ENCODE measurements at places on chromosomes 13 and 19.

DNA sequence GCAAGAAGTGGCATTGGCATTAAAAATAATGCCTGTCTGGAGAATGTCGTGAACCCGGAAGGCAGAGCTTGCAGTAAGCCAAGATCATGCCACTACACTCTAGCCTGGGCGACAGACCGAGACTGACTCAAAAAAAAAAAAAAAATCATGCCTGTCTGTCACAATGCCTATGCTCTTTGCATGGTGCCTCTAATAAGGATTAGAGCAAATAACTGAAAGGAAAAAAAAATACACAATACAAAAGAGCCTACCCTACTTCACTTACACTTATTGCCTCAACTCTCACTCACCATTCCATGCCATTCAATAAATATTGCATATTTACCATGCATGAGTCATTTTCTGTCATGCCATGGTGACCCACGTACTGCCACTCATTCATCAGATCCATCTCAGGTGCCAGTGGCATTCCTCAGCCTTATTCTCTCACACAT, 49.1 kb downstream of the TBC1D4 start:
- DNase-seq, result no peak

- no peak for DNase-seq
Measured at GRCh38 chr13:69458013-69458412, 649.6 kb upstream of the ATXN8OS start.

DNA sequence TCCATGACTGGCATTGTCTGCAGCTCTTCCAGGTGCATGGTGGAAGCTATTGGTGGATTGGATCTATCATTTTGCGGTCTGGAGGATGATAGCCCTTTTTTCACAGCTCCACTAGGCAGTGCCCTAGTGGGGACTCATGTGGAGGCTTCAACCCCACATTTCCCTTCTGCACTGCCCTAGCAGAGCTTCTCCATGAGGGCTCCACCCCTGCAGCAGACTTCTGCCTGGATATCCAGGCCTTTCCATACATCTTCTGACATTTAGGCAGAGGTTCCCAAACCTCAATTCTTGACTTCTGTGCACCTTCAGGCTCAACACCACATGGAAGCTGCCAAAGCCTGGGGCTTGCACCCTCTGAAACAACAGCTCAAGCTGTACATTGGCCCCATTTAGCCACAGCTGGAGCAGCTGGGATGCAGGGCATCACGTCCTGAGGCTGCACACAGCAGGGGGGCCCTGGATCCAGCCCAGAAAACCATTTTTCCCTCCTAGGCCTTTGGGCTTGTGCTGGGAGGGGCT, 800.2 kb upstream of the MIR17HG start:
- DNase-seq, result no peak

DNA sequence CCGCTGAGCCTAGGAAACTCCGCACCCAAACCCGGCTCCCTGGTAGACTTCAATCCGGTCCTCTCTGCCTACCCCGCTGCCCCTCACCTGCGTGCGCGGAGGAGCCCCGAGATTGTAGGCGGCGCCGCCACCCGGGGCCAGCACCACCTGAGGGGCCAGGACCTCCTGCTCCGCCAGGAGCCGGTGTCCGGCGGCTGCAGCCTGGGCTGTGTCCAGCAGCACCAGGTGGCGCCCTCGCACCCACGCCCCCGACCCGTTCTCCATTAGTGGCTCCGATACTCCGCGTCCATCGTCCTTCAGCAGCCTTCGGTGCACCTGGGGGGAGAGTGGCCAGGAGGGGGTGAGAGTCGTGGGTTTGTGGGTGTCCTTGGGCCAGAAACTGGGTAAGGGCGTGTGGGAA, 18.5 kb downstream of the MAN2B1 start:
- DNase-seq, result no peak

DNA sequence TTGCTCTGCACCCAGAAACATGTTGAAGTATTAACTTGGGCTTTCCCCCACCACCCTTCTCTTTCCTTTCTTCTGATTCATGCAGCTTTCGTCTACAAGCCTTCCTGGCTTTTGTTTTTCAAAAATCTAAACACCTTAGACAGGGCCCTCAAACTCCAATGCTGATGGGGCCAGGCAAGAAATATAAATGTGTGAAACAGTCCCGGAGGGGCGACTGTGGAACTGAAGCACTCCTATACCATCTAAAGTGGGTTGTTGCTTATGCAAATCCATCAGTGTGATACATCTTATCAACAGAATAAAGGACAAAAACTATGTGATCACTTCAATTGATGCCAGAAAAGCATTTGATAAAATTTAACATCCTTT, 6.1 kb downstream of the FCGBP start:
- DNase-seq, result no peak

GRCh38 chr19:49437231-49437630, 4.1 kb downstream of the SLC17A7 start:
- no peak for DNase-seq

DNA sequence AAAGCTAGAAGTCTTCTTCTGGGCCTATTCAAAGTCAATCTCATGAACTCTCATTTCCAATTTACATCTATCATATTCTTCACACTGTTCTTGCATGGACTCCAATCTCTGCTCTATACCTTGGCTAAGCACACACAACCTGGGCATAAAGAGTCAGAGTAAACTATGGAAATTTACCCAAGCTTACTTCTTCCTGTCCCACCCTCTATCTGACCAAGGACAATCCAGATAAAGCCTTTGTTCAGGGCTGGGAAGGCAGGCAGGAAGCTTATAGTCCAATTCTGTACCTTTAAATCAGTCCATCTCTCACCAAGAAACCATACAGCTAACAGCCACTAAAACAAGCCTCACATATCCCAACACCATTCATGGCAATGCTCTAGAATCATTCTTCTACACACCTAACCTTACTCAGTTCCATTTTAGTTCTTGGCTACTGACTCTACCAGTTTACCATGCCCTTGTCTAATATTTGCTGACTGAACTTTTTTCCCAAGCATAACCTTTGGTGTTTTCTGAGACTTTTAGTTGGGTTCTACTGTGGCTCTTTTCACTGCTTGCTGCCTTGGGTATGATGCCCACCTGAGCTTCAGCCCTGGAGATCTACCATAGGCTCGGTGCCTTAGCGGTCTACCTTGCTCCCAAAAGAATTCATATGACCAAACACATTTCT, 38.9 kb downstream of the N4BP2L2 start:
- DNase-seq, result no peak

GRCh38 chr19:12727745-12728433, 4.2 kb upstream of the TNPO2 start:
- DNase-seq, result no peak

DNA sequence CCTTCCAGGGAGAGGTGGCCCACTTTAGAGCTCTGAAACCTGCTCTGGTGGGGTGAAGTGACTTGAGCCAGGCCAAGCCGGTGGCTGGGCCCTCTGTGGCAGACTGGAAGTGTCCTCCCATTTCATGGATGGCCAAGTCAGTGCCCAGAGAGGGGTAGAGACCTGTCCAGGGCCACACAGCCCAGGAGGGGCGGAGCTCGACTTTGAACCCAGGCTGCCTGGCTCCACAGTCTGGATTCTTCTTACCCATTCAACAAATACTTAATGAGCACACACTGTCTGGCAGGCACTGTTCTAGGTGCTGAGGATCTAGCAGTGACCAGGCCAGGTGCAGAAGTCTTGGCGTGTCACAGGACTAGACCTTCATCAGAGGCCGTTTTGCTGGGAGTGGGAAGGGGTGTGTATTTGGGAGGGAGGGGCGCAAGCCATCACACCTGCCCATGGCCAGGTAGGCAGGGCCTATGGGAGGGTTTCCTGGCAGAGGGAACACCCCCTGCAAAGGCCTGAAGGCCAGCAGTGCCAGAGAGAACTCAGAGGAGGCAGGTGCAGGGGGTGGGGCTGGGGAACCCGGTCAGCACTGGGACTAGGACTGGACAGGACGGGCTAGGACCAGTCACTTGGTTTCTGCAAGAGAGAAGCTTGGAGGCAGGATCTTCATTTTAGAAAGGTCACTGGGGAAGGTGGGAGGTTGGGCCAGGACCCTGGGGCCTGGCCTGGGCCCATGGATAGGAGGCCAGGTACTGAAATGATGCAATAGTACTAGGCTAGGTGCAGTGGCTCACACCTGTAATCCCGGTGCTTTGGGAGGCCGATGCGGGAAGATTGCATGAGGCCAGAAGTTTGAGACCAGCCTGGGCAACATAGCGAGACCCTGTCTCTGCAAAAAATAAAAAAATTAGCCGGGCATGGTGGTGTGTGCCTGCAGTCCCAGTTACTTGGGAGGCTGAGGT, 31.8 kb downstream of the DNM2 start:
- DNase-seq, result no peak

DNA sequence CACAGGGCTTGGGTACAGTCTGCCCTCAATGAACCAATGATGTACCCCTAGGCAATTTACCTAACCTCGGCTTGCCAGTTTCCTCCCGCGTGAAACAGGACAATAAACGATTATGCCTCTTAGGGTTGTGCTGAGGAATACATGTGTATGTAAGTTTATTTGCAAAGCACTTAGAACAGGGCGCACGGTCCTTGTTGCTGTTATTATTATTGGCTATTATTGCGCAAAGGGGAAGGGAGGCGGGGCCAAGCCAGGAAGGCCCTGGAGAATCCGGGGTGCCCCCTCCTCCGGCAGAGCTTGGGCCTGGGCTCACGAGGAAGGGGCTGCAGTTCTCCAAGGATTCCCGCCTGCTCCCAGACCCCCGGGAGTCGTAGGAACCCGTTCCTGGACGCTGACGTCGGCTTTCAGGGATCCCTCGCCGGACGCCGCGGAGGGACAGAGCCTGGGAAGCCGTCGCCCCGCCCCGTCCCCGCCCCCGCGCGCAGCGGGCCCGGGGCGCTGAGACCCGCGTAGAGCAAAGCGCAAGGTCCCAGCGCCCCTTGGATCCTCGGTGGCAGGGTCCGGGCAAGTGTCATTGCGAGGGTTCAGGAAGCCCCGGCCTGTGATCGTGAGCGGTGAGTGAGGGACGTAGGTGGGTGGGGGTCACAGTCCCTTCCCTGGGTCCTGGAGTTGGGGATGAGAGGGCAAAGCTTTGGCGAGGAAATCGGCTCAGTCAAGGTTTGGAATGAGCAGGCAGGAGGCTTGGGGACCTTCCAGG, at the start of gene TMEM91:
Gene TMEM91 (plus strand): TSS at position 293 of the 757 bp plus-strand sequence. CDS start 1,777 bp downstream, outside the sequence.
- no peak for DNase-seq

DNA sequence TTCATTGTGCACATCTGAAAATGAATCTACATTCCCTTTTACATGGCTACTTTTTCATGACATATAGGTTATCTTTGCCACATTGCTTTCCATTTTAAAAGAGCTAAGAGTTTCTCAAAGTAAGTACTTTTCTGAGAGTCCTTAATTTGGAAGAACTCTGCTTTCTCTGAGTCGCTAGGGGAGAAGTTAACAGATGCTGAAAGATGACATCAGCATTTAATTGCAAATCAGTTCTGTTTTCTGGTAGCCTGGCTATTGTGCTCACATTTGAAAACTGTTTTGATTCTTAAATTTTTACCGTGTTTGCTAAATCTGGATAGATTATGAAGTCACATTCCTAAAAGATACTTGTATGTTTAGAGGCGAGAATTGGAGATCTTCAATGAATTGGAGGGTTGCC, 107.7 kb upstream of the C1QTNF9B start:
- no peak for DNase-seq

DNA sequence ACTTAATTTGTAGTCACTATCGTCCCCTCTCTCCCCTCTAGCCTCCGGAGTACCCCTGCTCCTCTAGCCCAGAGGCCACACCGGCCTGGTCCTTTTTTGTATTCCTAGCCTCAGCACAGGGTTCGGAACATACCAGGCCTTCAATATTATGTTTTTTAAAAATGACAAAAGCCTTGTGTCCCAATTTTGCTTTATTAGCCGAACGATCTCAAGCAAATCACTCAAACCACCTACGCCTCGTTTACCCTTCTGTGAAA, 463 bp upstream of the POMP start:
- DNase-seq, result no peak

- DNase-seq, result no peak
Measured at GRCh38 chr19:27705896-27706295, 1507.1 kb downstream of the UQCRFS1 start.
